M059J (cell line): ENCODE measurements at places on chromosomes 2 and 18.
A peak's percentile ranks its signal among the peaks of the same experiment; 100 is the strongest.

- no peak for DNase-seq
Observed at GRCh38 chr2:227871375-227871791, at the start of gene DAW1. Gene DAW1, plus strand, starts transcription at chr2:227871631. Its CDS starts 59 bp downstream, at chr2:227871690.

DNA sequence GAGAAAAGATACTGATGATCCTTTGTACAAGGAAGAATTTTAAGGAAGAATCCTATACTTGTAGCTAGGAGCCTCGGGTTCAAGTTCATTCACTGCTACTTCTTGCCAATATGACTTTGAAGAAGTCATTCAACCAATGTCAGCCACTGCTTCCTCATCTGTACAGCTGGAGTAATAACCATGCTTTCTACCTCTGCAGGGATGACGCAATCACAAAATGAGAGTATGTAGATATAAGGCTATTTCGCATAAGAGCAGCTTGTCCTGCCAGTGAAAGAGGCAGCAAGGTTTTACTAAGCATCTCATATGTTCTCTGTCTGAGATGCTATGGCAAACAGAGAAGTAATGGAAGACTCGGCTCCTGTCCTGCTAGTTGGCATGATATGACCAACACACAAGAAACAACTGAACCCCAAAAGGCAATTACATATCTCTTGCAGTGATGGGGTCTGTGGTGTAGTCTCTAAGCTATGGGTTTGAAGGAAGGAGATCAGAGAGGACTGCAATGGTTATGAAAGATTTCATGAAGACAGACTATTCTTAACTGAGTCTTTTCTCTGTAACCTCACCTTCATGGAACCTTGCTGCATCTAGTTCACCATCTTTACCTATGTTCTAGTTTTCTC is 9.2 kb downstream of the AAK1 start:
- no peak for DNase-seq

DNA sequence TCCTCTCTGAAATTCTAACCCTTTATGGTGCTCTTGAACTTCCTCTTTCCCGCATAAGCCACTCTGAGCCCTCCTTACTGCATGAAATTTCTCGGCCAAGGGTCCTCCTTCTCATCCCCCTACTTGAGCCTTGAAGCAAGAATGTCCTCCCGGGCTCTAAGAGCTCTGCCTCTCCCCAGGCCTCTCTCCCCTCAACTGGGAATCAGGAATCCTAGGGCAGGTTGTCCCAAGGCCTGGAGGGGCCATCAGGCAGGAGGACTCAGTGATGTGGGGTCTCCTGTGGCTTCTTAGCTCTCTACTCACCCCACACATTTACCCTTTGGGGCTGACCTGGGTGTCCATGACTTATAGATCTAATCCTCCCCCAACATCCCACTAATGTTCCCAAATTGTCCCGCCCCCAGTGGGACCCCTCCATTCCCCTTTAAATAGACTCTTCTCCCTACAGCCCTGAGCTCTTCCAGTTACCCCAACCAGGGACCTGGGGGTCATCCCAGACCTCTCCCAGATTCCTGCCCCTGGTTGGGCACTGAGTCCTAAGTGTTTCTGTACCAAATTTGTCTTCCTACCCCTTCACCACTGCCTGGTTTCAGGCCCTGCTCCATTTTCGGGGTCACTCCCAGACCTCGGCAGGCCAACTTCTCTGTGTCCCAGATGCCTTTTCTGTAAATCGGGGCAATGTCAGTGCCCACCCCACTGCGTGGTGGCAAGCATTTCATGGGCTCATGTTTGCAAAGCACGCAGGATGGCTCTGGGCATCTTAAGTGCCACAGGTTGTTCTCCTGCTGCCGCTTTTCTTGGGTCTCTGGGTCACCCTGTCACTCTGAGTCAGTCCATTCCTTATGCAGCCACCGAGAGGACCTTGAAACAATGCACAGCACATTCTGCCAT is 171.2 kb downstream of the ASB1 start:
- no peak for DNase-seq

GRCh38 chr2:172894689-172895387 is 159.2 kb downstream of the RAPGEF4 start:
- no peak for DNase-seq

DNA sequence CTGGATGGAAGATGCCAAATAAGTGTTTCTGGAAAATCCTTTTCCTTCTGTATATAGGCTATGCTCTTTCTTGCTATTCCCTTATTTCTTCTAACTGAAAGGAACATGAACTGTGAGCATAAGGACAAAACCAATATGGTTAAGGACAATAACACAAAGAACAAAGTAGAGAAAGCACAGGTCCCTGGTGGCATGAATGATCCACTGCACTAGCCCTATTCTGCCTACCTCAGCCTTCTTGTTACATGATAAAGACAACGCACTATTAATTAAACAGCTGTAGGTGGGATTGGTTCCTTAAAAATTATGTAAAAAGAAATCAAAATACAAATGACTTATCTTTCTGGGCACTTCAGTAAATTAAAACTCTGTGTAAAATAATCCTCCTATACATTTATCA is 1.9 kb upstream of the WDR75 start:
- peak; percentile 3 for DNase-seq

DNA sequence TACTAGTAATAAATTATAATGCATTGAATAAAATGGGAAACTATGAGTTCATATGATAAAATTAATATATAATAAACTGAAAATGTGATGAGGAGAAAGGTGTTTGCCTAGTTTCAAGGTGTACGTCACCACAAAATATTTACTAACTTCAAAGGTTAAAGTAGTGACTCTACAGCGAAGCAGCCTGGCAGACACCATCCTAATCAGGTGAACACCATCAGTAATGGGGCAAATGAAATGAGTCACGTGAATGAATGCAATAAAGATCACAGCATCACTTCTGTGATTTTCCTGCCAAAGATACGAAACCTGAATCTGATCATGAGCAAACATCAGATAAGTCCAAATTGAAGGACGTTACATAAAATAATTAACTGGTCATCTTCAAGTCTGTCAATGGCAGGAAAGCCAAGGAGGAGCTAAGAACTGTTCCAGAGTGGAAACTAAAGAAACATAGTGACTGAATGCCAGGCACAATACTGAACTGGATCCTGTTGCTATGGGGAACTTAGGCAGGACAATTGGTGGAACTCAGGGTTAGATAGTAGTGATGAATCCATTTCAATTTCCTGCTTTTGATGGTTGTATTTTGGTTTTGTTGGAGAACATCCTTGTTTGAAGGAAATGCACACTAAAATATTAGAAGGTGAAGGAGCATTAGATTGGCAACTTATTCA is 12.1 kb upstream of the NOSTRIN start:
- DNase-seq: no peak

- no peak for DNase-seq
Observed at GRCh38 chr18:30828700-30829099, 213.8 kb downstream of the DSC3 start.

DNA sequence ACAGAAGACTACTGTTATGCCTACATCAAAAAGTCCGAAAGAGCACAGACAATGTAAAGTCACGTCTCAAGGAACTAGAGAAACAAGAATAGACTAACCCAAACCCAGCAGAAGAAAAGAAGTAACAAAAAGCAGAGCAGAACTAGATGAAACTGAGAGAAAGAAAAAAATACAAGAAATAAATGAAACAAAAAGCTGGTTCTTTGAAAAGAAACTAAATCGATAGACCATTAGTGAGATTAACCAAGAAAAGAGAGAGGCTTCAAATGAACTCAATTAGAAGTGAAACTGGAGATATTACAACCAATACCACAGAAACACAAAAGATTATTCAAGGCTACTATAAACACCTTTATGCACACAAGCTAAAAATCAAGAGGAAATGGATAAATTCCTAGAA is 271.8 kb downstream of the MBD2 start:
- DNase-seq: no peak

- DNase-seq: peak; percentile 31
Observed at GRCh38 chr2:220946552-220946951, 625.6 kb downstream of the EPHA4 start.

- peak; percentile 47 for DNase-seq
Observed at GRCh38 chr2:218605432-218605831, 2.3 kb upstream of the PLCD4 start.

DNA sequence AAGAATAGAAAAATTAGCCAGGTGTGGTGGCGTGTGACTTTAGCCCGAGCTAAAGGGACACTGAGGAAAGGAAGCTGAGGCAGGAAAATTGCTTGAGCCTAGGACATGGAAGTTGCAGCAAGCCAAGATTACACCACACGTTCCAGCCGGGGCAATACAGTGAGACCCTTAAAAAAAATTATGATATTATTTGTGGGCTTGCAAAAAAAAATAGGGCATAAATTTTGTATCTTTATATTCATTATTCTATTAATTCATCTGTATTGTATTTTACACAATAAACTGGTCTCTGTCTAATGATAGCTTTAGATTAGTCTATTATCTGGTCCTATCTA is 18.1 kb downstream of the ORC2 start:
- DNase-seq: no peak

DNA sequence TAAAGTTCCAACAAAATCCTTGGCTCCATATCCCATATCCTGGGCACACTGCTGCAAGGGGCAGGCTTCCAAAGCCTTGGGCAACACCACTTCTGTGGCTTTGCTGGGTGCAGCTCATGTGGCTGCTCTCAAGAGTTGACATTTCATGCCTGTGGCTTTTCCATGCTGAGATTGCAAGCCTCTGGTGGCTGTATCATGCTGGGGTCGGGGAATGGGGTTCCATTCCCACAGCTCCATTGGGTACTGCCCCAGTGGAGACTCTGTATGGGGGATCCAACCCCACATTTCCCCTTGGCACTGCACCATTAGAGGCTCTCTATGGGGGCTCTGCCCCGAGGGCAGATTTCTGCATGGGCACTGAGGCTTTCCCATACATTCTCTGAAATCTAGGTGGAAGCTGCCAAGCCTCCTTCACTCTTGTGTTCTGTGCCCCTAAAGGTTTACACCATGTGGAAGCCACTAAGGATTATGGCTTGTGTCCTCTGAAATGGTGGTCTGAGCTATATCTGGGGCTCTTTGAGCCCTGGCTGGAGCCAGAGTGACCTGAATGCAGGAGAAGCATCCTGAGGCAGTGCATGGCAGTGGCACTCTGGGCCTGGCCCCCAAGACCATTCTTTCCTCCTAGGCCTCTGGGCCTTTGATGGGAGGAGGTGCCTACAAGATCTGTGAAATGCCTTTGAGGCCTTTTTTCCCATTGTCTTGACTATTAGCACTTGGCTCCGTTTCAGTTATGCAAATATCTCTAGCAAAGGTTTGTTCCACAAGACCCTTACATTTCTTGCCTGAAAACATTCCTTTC is 107.9 kb downstream of the PTGR3 start:
- DNase-seq: no peak

- DNase-seq: no peak
Observed at GRCh38 chr2:176680916-176681516, 411.8 kb downstream of the MTX2 start.

DNA sequence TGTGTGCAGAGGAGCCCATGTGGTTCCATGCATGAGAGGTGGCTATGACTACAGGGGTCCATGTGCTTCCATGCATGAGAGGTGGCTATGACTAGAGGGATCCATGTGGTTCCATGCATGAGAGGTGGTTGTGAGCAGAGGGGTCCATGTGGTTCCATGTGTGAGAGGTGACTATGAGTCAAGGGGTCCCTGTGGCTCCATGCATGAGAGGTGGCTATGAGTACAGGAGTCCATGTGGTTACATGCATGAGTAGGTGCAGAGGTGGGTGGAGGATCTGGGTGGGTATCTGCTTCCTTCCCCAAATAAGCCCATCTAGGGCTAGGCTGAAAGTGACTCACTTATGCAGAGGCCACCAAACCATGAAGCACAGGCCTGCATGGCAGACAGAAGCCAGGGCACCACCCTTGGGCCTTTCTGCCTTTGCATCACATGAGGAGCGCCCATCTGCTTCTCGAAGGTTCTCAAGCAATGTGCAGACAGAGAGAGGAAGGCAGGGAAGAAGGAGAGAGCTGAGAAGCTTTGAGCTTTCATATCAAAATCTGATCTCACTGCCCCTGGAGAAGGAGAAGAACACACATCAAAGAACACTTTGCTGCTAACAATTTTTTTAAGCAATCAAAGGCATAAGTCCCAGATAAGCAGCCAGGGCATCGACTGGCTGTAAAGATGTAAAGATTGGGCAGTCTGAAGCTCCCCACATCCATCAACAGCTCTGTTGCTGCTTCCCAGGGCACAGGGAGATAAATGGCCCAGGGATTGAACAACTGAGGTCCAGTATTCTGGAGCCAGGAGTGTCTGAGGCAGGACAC is 137.6 kb downstream of the TNS1 start:
- no peak for DNase-seq

- peak; percentile 57 for DNase-seq
Observed at GRCh38 chr2:64062840-64063239, 43.6 kb upstream of the VPS54 start.

- DNase-seq: peak; percentile 83
Observed at GRCh38 chr2:201158111-201158929, 24.6 kb upstream of the CASP10 start.

DNA sequence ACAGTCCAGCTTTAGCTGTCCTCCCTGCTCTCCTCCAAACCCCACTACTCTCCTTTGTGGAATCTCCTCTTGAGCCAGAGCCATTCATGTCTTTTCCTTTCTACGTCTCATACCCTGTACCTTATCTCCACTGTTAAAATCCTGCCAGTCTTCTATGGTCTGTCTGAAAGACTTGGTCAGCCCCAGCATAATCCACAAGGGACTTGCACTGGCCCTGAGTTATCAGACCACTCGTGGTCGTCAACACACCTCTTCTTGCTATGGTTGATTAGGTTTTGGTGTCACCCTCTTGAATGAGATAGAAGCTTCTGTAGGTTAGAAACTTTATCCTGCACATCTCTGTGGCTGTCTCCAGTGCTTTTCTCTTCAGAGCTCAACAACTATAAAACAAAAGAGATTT is 56.8 kb downstream of the MYO1B start:
- DNase-seq: no peak

DNA sequence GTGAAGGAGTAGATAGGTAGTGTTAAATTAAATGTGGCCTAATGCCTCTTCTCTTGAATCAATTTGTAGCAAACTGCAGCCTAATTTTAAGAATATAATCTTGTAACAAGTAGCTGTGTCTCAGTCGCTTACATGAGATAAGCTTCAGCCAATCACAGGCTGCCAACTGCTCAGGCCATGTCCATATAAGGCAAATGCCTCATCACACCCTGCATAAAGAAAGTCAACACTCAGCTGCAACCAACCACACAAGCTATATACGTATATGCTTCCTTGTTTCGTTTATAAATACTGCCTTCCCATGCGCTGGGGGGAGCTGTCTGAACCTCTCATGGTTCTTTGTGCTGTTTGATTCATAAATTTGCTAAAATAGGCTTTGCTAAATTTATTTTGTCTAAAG is 476.3 kb downstream of the TRIB2 start:
- peak; percentile 1 for DNase-seq

DNA sequence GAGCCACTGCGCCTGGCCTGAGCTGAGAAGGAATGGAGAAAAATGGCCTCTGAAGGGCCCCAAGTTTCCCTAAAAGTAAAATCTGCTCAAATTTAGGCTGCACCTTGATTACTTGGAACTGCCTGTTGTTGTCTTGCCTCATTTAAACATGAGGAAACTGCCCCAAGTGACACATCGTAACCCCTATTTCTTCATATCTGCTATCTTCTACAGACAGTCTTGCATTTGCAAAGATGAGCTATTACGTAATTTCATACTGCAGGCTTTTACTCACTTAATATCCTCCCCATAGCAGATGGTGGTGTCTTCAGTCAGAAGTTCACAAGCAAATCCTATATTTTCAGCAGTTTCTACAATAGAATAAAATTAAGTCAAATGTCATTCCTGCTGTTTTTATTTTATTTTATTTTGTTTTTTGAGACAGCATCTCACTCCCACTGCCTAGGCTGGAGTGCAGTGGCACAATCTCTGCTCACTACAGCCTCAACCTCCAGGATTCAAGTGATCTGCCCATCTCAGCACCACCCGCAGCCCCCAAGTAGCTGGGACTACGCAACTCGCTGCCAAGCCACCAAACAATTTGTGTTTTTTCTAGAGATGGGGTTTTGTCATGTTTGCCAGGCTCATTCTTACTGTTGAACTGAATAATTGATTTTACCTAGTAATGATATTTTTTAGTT is 45.3 kb upstream of the NARS1 start:
- no peak for DNase-seq
